Occipital lobe (tissue), 3 donors: ENCODE measurements at places on chromosomes 6 and 20.

DNA sequence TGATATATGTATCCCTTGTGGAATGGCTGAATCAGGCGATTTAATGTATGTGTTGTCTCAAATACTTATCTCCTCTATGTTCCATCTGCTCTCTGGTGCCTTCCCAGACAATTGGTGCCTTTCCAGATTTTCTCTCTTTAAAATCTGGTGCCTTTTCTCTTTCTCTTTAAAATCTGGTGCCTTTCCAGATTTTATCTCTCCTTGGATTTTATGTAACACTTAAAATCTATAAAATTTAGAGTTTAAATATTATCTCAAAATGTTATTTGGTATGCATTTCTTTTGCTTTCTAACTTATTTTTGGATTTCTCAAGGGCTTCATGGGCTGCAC lies 116.3 kb downstream of the KIF13A start:
- no peak for DNase-seq

GRCh38 chr6:144294016-144294415 lies 8.9 kb downstream of the UTRN start:
- DNase-seq, result no peak

DNA sequence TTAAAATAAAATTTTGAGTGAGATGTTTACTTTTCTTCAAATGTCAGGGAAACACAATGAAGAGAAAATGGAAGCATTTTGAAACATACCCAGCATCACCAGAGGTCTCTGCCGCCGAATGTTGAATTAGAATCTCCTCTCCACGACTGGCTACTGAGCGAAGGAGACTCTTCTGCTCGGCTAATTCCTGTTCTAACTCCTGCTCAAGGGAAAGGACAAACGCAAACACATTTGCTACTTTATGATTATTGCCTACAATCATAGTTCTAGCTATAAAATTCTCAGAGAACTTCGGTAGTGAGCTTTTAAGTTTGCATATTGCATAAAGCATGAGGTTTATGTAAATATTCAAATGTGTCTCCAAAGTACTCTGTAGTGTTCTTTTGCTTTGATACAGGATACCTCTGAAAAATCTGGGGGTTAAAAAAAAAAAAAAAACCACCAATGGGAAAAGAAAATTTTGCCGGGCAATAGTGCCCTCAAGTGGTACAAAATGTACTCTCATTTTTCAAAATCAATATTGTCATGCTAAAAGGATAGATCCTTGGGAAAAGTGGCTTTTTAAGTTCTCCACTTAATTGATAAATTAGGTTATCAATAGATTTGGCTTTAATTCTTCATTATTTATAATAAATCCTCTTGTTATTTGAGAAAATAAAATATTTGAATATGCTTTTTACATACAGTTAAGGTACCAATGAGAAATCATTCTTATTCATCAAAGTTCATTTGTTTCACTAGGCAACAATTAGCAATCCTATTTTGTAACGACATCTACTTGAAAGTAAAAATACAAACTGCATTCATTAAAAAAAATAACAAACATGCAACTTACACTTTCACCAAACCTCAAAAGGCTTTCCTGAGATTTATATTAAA lies 369.0 kb downstream of the SYNE1 start:
- no peak for DNase-seq

- no peak for DNase-seq
These were observed 224.5 kb upstream of the AGPAT4 start for GRCh38 chr6:161498359-161498758.

DNA sequence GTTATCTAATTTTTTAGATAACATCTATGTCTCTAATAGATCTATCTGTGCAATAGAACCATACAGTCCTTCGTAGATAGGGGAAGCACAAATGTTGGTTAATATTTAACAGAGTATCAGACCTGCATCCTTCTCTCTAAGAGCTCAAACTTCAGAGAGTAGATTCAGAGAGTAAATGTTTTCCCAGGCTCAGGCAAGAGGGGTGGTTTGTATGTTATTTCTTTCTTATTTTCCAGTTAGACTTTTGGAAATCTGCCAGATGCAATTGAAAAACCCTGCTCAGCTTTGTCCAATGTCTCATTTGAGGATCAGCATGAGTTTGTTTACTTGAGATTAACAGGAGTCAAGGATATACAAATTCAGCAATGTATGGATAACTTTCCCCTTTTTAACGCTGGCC lies 361.9 kb downstream of the BCKDHB start:
- DNase-seq, result no peak

DNA sequence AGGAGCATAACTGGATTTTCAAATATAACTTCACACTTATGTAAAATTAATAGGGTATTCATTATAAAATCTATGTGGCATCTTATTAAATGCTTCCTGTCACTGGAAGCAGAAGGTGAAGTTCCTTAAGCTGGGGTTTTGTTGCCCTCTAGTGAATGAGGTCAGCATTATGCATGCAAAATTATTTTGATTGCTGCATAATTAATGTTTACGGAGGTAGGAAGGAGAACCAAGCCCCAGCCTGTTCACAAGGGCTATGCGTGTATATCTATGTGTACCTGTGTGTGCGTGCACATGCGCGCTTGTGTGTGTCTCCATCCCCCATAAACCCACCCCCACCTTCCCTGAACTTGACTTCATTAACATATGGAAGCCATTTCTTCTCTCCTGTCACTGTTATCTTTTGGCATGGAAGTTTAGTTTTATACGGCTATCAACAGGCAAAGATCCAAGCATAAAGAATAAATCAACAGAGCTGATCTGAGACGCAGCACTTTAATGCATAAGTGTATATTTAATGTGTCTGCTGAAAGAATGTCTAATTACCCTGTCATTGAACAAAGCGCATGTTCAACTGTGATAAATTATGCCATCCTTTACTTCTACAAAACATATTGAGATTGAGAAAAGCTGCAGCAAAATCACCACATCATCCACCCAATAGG lies 90.2 kb upstream of the CDH4 start:
- no peak for DNase-seq

DNA sequence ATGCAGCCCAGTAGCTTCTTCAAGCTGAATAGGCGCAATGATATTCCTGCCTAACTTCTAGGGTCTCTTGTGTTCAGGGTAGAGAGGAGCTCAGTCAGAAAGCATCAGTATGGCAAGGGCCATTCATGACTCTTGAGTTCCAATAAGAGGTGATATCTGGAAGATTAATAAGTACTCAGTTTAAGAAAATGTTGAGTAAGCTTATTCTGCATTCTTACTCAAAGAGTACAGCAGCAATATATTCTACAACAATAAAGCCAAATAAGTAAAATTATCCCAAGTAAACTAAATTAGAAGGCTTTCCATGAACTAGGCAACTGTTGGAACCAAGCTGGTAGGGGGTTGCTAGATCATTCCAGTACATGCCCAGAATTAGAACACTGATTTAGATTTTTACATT lies 303.2 kb downstream of the PACRG start:
- DNase-seq, result no peak

- DNase-seq, result no peak
These were observed 111.9 kb downstream of the JARID2 start for GRCh38 chr6:15357782-15358181.

DNA sequence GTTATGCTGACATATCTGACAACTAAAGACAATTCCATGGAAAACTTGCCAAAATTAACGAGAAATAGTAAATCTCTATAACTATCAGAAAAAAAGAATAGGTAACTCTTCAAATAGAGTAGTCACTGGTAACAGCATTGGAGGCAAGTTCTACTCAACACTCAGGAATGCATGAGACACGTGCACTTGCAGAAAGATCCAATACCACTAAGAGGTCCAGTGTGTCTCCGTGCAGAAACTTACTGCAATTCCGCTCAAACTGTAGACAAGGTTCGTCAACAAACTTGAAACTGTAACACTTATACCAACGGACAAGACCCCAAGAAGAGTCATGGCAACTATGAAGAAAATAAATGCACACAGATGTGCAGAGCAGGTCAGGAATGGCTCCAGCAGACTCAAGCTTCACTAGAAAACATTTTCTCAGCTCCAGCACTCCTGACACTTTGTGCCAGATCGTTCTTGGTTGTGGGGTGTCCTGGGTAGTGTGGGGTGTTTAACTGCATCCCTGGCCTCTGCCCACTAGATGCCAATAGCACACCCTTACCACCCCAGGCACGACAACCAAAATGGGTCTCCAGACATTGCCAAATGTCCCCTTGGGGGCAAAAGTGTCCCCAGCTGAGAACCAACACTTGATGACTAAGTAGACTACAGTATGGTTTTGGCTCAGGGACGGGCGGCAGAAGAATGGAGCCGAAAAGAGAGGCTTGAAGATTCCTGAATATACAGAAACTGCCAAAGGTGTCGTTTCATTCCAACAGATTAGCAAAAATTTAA lies 134.8 kb downstream of the DTNBP1 start:
- no peak for DNase-seq

- DNase-seq, result no peak
These were observed 55.3 kb upstream of the UFL1 start for GRCh38 chr6:96466147-96466863.
